ENCODE measurements at places on chromosomes 6 and 20.

DNA sequence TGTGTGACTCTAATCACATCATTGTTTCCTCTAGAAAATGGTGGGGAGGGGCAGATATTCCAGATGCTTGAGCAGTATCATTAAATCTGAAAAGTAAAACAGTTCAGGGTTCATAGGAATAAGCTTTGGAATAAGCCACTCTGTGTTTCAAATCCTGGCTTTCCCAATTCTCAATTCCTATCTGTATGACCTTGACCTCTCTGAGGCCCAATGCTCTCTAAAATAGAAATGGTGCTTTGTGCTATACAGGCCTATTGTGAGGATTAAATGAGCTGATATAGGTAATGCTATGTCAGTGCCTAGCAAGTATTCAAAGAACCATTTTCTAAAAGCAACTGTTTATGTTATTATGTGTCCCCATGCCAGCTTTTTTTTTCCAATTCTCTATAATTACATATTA lies 209.0 kb upstream of the PRSS16 start:
- DNase-seq: no peak

GRCh38 chr6:68054756-68055155 lies 580.3 kb upstream of the ADGRB3 start:
- no peak for DNase-seq

GRCh38 chr6:35027807-35028206 lies 113.3 kb downstream of the TCP11 start:
- no peak for DNase-seq

- no peak for DNase-seq
These were observed 119.7 kb downstream of the PSMB1 start for GRCh38 chr6:170433163-170434116.

GRCh38 chr6:158988477-158988876 lies 11.5 kb downstream of the RSPH3 start:
- no peak for DNase-seq

GRCh38 chr6:130779658-130780033 lies 47.6 kb upstream of the SMLR1 start:
- DNase-seq: no peak

GRCh38 chr6:113564371-113565171 lies 292.6 kb upstream of the MARCKS start:
- peak; percentile 96 for DNase-seq

- no peak for DNase-seq
These were observed 51.4 kb downstream of the IBTK start for GRCh38 chr6:82196161-82196560.

DNA sequence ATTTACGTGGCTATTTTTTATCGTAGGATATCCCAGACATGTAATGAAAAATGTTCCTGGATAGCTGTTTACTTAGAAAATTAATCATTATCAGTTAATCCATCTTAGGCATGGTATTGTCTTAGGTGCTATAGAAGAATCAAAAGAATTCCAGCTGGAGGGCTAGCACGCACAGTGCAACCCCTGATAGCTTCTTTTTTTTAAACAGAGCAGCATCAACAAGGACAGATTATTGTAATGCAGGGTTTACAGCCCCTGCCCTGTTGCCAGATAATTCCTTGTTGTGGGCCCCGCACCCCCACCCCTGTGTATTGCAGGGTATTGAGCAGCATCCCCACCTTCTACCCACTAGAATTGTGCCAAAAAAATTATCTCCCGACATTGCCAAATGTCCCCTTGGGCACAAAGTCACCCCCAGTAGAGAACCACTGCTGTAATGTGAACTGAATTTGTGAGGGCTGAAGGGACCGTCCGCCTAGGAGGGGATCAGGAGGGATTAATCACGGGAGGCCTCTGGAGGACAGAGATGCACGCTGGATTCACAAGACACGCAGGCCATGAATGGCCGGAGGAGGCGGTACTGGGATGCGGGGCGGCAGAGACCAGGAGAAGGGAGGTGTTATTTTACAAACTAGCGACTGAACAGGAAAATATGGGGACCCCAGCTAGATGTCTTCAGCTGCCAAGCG lies 174.6 kb downstream of the ZDHHC14 start:
- no peak for DNase-seq

DNA sequence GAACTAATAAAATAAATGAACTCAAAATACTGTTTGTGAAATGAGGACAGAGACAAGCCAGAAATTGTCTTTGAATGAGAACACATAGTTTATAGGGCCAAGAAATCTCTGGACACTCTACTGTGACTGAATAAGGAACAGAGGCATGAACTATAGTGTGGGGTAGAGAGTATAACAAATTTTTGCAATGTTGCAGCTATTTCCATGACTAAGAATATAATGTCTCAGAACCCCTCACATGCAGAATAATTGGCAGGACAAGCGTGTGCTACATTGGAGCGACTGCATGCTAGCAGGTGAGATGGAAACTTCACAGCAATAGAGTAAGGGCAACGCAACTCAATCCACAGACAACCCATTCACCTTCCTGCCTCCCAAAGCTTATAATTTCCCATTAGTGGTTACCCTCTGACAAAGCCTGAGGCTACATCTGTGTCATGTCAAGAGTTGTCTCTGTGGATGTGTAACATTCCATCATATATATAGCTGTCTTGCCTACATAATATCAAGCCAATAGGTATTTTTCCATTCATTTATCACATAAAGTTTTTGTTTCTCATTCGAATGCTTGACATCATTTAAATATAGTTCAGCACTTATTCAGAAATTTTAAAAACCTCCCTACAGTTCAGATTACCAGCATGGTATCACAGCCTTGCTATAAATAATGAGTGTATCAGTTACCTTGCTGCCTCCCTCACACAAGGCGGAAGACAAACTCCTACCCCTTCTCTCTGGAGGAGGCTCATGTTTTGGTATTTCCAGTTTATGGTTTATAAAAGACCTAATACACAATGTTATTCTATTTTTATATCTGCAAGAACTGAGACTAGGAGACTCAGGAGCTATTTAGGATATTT lies 47.9 kb upstream of the ECHDC1 start:
- DNase-seq: no peak

DNA sequence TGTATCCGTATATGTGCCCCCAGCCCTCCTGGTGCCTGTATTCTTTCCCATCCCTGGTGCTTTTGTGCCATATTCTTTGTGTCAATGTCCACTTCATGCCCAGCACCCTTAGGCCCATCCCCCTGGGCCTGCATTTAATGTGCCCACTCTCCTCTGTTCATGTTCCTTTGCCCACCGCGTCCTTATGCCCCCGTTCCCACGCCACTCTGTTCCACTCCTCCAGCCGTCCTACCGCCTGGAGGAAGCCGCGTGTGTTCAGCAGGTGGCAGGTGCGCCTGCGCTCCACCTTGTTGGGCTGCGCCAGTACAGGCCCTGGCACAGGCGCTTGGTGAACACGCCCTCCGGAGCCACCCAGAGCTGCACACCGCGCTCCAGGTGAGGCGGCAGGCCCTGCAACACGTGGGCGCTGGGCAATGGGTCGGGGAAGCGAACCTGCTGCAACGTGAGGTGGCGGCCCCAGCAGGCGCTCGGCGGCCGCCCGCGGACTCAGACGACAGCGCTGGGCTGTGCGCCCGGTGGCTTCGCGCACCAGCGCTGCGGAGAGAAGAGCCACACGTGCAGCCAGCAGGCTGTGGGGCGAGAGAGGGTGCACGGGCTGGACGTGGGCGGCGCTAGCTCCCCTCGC lies 4.0 kb upstream of the FOXS1 start:
- no peak for DNase-seq

- DNase-seq: no peak
These were observed 12.8 kb upstream of the SNAI1 start for GRCh38 chr20:49969946-49970345.

DNA sequence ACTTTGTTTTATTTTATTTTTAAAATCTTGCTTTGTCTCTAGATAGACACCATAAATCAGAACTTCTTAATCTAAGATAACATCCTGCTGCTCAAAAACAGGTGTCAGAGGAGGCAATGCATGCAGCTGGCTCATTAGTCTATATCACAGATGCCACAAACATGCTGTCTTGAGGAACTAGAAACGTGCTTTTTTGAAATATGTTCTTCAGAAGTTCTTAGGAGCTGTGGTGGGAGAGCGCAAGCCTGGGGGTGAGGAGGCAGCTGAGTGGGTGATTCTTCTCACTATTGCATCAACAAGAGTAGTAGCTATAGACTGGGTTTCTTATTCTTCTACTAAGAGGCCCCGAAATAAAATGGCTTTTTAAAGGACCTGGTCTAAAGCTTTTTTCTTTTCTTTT lies 23.4 kb downstream of the IL22RA2 start:
- no peak for DNase-seq

All from NCI-H1694 treated with DMSO at 0.1 percent for 48 hours (cell line).